NCI-H510A treated with DMSO at 0.1 percent for 48 hours (cell line): ENCODE measurements at places on chromosomes 5 and 9.
A peak's percentile ranks its signal among the peaks of the same experiment; 100 is the strongest.

GRCh38 chr9:80691229-80691628 is 998.1 kb downstream of the TLE1 start:
- no peak for DNase-seq

- DNase-seq: no peak
Measured at GRCh38 chr9:104555521-104555920, 13.4 kb upstream of the OR13C8 start.

DNA sequence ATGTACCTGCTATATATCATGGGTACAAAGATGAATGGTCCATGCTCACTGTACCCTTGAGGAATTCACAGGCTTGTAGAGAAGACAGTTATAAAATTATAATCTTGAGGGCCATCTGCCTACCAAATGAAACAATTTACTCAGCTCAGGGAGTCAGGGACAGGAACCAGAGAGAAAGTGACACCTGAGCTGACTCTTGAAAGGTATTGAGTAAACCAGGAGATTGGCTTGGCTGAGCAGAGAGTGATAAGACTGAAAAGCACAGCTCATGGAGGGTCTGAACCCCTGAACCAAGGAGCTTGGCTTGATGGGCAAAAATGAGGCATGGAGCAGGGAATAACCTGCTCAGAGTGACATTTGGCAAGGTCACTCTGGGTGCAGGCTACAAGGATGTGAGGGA is 147.3 kb downstream of the FAM114A2 start:
- DNase-seq: peak; percentile 39

DNA sequence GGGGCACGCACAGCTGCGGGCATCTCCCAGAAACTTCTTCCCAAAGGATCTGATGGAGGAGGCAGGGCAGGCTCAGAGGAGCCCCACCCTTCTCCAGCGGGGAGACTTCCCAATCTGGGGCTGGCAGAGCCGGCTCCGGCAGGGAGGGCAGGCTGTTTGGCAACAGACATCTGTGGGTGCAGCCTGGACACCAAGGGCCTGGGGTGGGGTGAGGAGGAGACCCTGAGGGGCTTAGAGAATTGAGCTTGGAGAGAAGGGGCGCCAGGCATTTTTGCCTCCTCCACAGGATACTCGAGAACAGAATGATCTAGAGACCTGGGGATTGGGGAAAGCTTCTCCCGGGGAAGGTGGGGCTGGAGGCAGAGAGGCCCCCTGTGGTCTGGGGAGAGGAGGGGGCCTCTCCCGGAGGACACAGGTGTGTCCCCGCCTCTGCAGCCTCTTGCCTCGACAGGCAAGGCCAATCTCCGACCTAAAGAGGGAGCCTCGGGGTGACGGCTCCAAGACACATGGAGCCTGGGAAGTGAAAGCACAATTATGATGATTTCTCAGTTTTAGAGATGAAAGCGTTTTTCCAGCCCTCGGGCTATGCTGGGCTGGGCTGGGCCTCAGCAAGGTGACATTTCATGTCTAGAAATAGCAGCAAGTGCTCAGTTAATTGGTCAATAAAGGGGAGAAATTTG is 8.4 kb downstream of the LHX3 start:
- DNase-seq: no peak

GRCh38 chr5:133916914-133917313 is 51.5 kb downstream of the C5orf15 start:
- no peak for DNase-seq

DNA sequence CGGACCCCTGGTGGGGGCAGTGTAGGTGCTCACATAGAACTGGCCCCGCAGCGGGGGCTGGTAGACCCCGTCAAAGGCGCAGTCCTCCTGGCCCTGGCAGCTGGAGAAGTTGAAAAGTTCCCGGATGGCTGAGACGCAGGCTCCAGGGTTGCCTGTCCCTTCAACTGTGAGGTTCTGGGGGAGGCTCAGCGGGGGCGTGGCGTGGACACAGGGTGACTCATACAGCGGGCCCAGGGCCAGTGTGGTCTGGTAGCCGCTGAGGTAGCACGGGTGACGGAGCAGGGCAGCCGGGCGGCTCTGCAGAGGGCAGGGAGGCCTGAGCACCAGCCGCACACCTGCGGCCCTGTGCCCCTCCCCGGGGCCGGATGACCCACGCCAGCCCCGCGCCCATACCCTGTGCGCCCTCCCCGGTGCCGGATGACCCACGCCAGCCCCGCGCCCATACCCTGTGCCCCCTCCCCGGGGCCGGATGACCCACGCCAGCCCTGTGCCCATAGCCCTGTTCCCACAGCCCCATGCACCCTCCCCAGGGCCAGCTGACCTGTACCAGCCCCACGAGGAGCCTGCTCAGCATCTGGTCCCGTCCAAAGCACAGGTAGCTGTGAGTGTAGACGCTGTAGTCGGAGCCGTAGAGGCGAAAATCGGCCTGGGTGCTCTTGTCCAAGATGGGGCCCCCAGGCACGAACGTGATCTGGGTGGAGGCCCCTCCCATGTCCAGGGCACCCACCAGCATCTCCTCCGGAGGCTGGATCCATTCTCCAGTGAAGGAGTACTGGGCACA is 5.0 kb downstream of the ENTPD8 start:
- DNase-seq: no peak

GRCh38 chr5:5140479-5141338 is 579 bp downstream of the ADAMTS16 start:
- no peak for DNase-seq

- DNase-seq: no peak
Measured at GRCh38 chr9:90659650-90660364, 17.2 kb upstream of the DIRAS2 start.

- DNase-seq: no peak
Measured at GRCh38 chr9:100671898-100672297, 94.0 kb downstream of the CAVIN4 start.

- DNase-seq: no peak
Measured at GRCh38 chr9:114109124-114109523, 10.0 kb upstream of the KIF12 start.

GRCh38 chr5:54007827-54008777 is 302.3 kb downstream of the ARL15 start:
- DNase-seq: peak; percentile 6

GRCh38 chr5:3007577-3007976 is 256.1 kb upstream of the IRX2 start:
- no peak for DNase-seq

GRCh38 chr5:89173528-89173927 is 290.5 kb upstream of the MEF2C start:
- no peak for DNase-seq
